ENCODE measurements at places on chromosomes 13 and 19. TPM values are rescaled to one million over a fixed set of nuclear protein-coding genes. Genes with fewer than 3 reads are reported as not detected.

ZNF709 gene
- 1.8 TPM for total RNA-seq

S1PR5 gene
- 29.0 TPM for total RNA-seq

DNA sequence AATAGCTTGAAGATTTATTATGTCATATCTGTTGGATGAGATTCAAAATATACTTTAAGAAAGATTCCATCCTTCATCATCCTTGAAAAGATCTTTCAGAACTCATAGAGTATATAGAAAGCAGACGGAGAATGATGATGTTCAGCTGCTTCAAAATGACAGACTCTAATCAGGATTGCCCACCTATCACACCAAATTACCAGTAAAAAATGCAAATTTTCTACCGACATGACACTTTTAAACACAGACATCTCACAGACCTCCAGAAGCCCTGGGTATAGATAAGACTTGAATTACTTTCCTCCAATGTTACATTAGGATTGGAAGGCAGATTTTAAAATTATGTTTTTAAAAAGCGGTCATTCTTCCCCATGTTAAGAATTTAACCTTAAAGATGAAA is 235.5 kb downstream of the GPC6 start:
- DNase-seq = no peak

DNA sequence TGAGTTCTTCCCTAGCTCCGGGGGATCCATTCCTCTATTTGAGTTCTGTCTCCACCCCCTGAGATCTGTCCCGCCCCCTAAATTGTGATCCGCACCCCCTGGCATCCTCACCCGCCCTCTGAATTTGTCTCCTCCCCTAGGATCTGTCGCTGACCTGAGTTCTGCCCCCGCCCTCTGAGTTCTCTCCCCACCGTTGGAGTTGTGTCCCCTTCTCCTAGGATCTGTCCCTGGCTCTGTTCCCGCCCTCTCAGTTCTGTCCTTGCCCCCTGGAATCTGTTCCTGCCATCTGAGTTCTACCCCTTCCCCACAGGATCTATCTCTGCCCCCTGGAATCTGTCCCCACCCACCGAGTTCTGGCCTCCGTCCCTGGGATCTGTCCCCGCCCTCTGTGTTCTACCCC is 1.0 kb upstream of the SLC17A7 start:
- peak; percentile 89 for DNase-seq

- no peak for DNase-seq
Observed at GRCh38 chr19:6099033-6099432, 11.3 kb downstream of the RFX2 start.

GRCh38 chr13:39040206-39040605 is 1.9 kb downstream of the NHLRC3 start:
- DNase-seq = no peak

DNA sequence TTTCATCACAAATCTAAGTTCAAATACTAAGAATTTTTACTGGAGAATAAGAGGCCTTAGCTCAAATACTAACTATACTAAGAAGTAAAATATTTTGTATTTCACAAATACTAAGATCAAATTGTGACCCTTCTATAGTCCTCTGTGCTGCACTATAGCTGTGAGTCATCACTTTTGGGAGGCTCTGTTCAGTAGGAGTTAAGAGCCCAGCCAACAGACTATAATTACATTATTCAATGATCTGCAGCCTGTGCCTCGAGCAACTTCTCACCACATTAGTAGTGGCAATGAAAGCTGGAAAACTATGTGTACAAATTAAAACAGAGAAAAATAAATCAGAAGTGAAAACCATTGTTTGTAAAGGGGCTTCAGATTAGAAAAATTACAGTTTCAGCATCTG is 147.3 kb upstream of the GPC6 start:
- no peak for DNase-seq

GRCh38 chr19:32638625-32639024 is 36.4 kb downstream of the ANKRD27 start:
- no peak for DNase-seq

- DNase-seq = no peak
Observed at GRCh38 chr13:77749344-77749880, 51.9 kb downstream of the SLAIN1 start.

Measured in suprapubic skin (tissue), 4 donors.